ENCODE measurements at places on chromosomes 12 and 14.

- no peak for DNase-seq
Observed at GRCh38 chr14:70000601-70001000, 121.4 kb downstream of the SMOC1 start.

- no peak for DNase-seq
Observed at GRCh38 chr12:25372002-25372401, 121.3 kb upstream of the KRAS start.

- no peak for DNase-seq
Observed at GRCh38 chr12:104340925-104341611, 37.5 kb downstream of the EID3 start.

- DNase-seq = no peak
Observed at GRCh38 chr12:28083840-28084678, 106.2 kb upstream of the CCDC91 start.

DNA sequence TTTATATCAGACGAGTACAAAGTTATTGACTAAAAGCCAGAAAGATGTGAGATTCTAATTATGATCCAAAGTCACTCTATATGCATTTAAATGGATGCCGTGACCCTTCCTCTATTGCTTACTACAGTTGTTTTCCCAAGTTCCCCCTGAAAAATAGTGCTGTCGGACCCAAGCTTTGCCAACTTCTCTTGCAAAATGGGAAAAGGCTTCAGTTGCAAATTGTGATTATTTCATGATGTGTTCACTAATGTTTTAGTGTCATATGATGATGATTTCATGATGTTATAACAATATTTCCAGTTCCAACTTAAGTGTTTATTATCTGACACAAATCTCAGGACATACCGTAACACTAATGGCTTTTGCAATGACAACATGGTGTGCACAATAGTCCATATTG is 534.6 kb upstream of the ATP2B1 start:
- DNase-seq = no peak

DNA sequence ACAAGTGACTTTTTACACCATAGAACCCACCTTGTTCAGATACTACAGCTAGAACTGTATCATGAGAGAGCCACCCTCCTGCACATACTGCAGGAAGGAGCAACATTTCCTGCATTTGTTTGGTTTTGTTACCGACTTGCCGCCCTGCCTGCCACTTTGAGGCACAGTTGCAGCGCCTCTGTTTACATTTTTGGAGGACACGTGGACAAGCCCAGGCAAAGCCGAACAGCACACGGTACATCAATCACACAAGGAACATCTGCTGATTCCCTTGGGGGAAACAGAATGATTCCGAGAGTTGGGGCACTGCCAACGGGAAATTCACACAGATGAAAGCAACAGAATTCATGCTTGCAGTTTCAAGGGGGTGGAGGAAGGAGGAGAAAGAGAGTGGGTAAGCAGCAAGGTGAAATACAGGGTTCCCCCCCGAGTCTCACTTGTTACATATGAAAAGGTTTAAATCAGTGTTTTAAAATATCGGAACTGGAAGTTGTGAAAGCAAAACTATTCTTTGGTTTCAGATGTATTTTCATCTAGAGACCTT is 110.7 kb downstream of the BTG1 start:
- peak; percentile 61 for DNase-seq

- no peak for DNase-seq
Observed at GRCh38 chr12:105600911-105601545, 270.5 kb downstream of the C12orf75 start.

DNA sequence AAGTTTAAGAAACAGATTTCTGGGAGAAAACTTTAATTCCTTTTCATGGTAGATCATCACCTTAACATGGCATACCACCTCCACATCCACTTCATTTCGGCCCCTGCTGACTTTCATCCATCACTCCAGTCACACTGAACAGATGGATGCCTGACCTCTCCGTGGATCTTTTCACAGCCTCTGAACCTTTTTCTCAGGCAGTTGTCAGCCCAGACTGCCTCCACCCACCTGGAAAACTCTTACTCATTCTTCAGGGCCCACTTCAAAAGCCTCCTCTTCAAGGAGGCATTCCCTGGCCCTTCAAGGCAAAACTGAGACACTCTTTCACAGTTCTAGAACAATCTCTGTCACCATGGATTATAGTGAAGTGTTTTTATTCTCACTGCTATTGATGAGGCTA is 52.9 kb downstream of the GXYLT1 start:
- no peak for DNase-seq

- no peak for DNase-seq
Observed at GRCh38 chr12:124550123-124551089, 17.0 kb downstream of the NCOR2 start.

DNA sequence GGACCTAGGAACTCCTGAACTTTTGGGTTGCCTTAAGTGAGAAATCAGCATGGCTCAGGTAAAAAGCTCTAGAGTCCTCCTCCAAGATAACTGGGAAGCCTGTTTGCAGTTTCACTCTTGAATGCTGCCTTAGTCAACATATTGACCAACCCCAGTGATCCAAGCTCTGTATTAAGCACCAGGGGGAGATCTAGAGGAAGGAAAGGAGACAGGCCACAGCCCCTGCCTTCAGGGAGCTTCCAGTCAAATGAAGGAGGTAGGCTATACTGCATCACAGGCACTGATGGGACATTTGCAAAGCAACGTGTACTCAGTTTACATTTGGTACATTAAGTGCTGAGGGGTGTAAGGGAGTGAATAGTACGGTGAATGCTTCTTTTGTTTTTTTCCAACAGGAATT is 1.2 kb upstream of the CSAD start:
- no peak for DNase-seq

- DNase-seq = no peak
Observed at GRCh38 chr14:32080001-32080510, 3.0 kb downstream of the ARHGAP5 start.

DNA sequence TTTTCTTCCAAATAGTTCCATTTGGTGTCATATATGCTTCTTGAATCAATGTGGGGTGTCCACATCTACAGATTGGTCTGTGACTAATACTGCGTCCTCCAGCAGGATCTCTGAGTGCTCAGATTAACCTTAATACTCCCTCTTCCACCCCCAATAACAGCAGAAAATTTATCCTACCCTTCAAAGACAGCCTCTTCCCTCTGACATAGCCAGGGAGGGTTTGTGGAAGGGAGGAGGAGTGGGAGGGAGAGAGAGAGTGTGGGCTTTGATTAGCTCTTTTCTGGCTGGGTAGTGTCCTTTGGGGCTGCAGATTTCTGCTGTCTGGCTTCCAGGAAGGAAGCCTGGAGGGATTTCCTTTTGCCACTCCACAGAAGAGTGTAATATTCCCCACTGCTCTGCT is 220.7 kb downstream of the TTC6 start:
- DNase-seq = no peak

- DNase-seq = no peak
Observed at GRCh38 chr12:110718222-110718908, 24.3 kb downstream of the PPP1CC start.
